GM04503 (cell line): ENCODE measurements at places on chromosomes 1 and 21.

- DNase-seq = no peak
Measured at GRCh38 chr1:233599542-233600073, 14.3 kb upstream of the KCNK1 start.

DNA sequence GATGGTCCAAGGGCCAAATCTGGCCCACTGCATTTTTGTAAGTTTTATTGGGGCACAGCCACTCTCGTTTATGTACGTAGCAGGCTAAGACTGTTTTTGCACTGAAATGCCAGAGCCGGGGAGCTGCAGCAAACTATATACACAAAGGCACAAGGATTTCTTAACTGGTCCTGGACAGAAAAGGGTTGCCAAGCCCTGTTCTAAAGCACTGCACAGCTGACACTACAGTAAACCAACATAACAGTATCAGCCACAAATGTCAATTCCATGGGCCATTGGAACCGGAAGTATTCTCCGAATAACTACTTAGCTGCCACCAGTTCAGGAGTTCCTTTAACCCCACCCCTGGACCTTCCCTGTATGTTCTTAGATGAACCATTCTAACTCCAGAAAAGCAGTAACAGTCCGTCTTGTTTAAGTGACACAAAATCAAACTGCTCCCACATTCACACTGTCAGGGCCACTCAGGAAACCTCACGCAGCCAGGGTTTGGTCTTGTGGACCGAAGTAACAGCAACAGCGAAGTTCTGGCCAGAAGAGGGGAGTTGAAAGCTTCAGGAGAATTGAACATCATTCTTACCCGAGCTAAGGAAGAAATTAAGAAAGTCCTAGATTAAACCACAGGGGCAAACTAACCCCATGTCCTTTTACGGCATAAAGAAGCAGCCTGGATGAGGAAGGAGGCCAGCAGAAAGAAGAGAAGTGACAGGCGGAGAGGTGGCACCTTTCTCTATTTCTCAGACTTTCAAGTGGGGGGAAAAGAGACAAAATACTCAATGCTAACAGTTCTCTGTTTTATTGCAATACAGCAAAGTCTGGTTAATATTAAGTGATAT, 49.2 kb downstream of the COQ8A start:
- DNase-seq = no peak

DNA sequence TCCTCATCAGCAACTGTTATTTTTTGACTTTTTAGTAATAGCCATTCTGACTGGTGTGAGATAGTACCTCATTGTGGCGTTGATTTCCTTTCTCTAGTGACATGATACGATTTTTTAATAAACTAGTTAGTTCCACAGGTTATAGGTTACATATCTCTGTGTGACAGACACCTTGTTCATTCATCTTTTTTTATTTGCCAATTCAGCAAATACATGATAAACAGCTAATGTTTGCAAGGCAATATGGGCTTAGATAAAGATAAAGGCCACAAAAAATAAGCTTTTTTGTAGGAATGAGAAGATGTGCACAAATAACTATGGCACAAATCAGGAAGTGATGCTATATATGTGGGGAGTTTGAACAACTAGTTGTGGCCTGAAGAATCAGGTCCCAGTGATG, 366.8 kb downstream of the HLX start:
- DNase-seq = no peak

DNA sequence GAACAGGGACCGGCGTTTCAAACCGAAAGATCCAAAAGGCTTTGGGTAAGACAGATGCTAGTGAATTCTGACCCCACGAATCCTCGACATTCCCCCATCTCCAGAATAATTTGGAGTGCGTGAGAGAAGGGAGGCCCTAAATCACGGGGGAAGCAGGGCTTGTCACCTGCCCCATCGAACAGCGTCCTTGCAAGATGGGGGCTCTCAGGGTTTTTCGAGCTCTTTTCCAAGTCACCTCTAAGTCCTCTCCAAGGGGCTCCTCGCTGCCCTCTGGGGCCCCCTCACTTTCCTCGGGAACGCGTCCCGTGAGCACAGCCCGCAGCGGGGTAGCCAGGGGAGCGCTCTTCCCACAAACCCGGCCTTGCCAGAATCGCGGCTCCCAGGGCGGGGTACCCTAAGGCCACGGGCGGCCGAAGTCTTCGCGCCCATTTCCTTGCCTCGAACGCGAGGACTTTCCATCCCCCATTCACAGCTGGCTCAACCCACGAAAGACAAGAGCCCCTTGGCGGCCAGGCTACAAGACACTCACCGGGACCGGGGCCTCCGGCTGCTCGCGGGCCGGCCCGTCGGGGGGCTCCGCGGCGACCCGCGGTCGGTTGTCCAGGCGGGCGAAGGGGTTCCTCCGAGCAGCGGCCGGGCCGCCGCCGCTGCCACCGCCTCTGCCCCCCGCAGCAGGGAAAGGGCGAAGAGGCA, 546 bp downstream of the DONSON start:
- DNase-seq = no peak

- peak; percentile 65 for DNase-seq
Measured at GRCh38 chr21:28805885-28806284, 186.8 kb downstream of the LTN1 start.

- no peak for DNase-seq
Measured at GRCh38 chr1:54978528-54979326, 1.7 kb upstream of the TMEM61 start.

DNA sequence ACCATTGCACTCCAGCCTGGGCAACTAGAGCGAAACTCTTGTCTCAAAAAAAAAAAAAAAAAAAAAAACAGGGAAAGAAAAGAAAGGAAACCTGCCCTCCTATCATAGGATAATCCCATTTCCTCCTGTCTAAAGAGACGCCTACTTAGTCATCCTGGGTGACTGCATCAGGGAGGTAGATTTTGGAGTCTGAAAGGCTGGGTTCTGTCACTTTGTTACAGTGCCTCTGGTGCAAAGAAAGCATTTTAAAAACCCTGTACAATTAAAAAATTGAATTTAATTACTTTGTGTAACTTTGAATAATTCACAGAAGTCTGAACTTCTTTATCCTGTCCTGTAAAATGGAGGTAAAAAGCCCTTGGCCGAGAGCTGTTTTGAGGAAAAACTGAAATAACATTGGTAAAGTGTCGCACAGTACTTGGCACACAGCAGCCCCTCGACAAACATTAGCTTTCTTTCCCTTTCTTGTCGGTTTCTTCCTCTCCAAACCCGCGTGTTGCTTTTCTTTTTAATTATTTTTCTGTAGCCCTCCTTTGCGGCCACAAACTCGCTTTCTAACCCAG, 657 bp upstream of the HDAC1 start:
- no peak for DNase-seq

- no peak for DNase-seq
Measured at GRCh38 chr1:15332952-15333715, 76.6 kb upstream of the EFHD2 start.

DNA sequence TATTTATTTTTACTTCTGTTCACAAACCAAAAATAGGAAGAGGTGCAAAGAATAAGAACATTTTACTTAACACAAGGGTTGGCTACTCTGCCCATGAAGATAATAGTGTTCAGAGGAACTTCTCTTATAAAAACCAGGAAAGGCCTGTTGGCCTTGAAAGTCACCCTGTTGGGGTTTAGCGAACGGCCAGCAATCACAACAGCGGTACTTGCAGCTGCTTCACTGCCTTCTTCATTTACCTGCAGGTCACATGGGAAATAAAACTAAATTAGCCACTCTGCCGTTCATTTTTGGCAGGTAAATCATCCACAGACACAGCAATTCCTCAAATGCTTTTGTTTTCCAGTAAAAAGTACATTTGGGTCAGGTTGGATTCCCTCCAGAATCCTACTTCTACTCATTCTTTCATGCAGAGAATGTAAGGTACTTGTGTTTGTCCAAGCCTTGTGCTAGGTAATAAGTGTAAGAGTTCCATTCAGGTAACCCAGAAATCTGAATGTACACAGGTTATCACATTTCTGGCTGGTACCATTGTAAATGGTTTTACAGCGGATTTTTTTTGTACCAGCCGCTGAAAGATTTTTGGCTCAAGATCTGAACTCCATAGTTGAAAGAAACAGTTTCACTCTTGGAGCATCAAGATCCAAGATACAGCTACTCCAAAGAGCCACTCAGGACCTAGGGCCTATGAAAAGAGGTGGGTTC, 13.1 kb downstream of the SERPINC1 start:
- DNase-seq = no peak

DNA sequence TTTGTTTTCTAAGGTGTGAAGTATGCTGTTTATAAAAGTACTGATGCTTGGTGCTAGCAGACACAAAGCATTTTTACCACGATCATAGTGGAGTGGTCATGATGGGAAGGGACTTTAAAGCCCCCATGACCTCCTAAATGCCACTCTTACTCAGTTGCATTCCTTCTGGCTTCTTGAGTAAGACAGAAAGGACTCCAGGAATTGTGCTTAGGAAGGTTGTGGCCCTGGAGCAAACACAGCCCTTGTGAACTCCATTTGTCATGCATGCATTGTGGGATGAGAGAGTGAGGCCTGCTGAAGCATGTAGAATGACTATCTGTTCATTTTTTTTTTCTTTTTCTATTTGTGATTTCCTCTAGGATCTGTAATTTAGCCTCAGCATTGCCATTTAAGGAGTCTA, 34.2 kb downstream of the AK5 start:
- no peak for DNase-seq

DNA sequence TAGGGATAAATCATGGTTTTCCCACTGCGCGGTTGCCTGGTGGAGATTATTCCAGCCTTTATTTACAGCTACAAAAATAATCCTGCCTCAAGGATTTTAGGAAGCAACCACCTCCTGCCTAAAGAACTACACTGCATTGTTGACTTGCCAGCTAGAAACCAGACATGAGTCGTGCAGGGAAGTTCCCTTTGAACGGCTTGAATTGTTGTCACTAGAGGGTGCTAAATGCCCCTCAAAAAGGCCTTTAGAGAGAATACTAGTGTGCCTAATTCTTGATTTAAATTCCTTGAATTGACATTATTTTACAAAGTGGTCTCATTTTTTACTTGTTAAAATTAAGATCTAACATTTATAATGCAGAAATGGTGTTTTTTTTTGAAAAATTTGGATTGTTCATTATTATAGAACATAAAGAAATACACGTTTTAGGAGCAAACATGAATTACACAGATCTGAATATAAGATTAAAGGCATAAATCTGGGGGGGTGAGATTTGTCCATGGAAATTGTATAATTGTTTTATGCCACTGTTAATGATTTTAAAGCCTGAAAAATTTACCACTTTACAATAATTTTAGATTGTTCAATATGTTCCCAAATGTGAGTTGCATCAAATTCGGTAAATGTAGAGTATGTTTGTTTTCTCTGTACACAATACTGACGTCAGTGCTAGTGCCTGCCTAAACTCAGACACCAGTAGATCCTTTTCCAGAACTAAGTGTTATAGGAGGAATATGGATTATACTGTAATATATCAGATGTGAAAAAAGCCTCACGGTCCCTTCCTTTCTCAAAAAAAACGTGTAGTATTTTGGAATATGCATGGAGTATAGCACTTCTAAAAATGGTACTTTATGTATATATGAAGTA, 7.6 kb upstream of the ERG start:
- DNase-seq = peak; percentile 11

DNA sequence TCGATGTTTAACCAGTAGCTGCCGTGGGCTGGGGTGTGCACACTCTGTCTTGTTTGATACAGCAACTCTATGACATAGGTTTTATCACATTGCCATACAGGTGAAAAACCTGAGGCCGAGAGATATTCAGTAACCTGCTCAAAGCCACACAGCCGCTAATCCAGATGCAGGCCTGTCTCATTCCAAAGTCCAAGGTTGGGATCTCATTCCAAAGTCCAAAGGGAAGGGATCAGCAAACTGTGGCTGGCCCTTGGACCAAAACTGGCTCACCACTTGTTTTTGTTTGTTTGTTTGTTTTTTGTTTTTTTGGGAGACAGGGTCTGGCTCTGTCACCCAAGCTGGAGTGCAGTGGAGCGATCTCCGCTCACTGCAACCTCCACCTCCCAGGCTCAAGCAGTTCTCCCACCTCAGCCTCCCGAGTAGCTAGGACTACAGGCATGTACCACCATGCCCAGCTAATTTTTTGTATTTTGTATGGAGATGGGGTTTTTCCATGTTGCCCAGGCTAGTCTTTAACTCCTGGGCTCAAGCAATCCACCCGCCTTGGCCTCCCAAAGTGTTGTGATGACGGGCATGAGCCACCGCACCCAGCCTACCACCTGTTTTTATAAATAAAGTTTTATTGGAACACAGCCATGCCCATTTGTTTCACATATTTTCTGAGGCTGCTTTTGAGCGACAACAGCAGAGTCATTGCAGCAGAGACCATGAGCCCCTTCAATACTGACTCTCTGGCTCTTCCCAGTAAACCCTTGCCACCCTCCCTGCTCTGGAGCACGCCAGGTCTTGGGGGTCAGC, 163.4 kb upstream of the TMEM51 start:
- DNase-seq = no peak
